ENCODE measurements at places on chromosomes 1 and 21. TPM values are rescaled to one million over a fixed set of nuclear protein-coding genes. Genes with fewer than 3 reads are reported as not detected.

Gene LCE1C
- not detected for total RNA-seq

Gene FAM43B
- total RNA-seq = not detected

Gene CD5L
- total RNA-seq = not detected

Gene PAX7
- not detected for total RNA-seq

Measured in SJSA1 (cell line).